Activated T-cell treated with anti-CD3 and anti-CD28 coated beads for 48 hours (primary cell): ENCODE measurements at places on chromosomes 2 and 18.

DNA sequence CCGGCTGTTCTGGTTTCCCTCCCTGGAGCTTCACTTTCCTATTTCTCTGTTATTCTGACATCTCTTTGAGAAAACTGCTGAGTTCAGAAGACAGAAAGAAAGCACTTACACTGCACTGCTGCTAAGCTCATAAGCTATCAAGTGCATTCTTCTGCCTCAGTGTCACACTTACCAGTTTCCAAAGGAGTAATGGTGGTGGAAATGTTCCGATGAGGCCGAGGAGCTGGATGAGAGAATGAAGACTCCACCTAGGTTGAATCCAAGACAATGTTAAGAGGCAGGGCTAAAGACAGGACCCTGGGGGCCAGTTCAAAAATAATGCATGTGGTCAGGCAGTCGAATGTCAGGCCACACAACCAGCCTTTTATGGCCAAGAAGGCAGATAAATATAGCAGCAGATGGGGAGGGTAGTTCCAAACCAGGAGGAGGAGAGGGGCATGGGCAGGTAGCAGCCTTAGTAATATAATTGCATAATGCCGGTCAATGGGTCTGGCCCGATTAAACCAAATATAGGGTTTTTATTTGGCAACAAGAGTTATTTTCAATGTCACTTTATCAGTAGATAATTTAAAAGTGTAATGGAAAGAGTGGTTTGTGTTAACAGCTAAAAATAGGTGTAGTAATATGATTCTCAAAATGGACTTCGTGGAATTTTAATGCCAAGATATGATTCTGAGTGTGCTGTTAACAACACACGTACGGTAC, at the start of gene MYOM1:
TSS of gene MYOM1 (minus strand) at position 338 of the 705 bp plus-strand sequence. CDS start 4,745 bp downstream, outside the sequence.
- no peak for DNase-seq

DNA sequence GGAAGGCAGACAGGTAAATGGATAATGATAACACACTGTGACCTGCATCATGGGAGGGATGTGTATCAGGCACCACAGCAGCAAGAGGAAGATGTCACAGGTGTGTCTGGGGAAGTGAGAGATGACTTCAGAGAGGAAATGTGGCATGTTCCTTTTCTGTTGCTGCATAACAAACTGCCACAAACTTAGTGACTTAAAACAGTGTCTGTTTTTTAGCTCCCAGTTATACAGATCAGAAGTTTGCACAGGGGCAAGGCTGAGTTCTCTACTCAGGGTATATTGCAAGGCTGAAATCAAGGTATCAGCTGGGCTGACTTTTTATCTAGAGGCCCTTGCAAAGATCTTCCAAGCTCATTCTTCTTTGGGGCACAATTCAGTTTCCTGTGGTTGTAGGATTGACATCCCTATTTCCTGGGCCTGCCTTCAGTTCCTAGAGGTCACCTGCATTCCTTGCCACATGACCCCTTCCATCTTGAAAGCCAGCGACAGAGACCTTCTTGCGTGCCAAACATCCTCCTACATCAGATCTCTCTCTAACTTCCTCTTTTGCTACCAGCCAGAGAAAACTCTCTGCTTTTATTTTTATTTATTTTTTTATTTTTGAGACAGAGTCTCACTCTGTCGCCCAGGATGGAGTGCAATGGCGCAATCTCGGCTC, 2.1 kb upstream of the MAP3K2 start:
- DNase-seq, result no peak

GRCh38 chr2:143720095-143720664, 591.0 kb downstream of the ARHGAP15 start:
- DNase-seq, result no peak

DNA sequence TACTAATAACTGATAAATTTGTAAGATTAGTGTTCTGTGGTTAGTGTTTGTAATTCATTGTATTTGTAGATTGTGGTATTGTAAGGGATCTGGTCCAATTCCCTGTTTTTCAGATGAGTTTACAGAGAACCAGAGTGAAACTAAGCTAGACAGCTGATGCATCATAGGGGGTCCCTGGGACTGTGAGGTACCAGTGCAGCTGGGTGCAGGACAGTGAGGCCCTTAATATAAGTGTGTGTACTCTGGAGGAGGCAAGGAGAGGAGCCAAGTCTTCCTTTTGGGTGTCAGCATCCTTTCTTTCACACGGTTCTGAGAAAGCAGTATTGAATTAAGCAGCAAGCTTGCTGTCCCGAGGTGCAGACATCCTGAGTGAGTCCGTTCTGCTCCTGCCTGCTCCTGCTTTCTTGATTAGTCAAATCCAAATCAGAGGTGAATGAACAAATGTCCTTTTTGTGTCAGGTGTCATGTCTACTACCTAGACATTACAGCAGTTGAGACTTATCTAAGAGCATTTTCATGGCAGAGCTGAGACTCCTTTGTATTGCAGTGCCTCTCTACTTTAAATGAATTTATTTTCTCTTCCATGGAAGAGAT, 194.9 kb downstream of the MCFD2 start:
- DNase-seq, result no peak

GRCh38 chr18:26073758-26074157, 16.7 kb downstream of the SS18 start:
- DNase-seq, result no peak

GRCh38 chr2:66729416-66730330, 294.7 kb downstream of the MEIS1 start:
- no peak for DNase-seq

- DNase-seq, result peak; percentile 14
Measured at GRCh38 chr2:130963849-130964793, 127.4 kb downstream of the ARHGEF4 start.

DNA sequence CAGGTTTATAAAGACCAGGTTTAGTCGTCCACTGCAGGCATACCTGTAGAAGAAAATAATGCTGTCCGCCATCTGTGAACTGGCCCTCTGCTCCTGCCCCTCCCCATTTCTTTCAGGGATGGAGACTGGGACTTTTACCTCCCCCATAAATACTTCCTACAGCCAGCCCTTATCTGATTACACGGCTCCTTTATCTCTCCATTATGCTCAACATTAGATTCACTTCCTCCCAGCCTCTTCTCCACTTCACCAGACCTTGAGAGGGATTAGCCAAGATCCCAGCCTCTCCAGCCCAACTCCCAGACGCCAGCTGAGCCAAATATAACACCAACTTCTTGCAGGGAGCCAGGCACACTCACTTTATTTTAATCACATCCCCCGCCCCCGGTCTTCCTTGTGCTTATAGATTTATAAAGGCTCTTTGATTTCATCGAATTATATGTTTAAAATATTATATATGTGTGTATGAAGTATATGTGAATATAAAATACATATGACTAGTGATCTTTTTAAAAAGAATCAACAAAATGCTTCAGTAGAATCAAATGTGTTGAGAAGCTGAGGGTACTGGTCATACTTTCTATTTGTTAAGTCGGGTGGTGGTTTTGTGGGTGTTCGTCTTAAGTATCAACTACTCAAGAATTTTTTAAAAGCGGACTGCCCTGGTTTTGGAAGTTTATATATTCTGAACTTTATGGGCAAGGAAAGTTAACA, 81.0 kb downstream of the SPRED2 start:
- DNase-seq, result no peak

DNA sequence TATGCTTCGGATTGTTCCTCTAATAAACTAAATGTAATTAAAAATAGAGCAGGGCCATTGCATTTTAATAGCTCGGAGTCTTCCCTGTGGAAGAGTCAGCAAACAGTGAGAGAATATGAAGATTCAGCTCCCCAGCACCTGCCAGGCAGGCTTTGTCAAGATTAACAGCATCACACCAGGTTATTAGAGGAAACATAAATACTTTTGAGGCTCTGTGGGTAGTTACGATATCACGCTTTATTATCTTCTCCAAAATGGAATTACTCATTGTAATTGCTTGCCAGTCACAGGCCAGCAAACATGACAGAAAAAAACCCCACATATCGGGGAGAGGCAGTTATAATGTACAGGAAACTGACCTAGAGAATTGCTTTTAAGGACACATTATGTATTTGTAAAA, 303.9 kb downstream of the CPS1 start:
- DNase-seq, result no peak

DNA sequence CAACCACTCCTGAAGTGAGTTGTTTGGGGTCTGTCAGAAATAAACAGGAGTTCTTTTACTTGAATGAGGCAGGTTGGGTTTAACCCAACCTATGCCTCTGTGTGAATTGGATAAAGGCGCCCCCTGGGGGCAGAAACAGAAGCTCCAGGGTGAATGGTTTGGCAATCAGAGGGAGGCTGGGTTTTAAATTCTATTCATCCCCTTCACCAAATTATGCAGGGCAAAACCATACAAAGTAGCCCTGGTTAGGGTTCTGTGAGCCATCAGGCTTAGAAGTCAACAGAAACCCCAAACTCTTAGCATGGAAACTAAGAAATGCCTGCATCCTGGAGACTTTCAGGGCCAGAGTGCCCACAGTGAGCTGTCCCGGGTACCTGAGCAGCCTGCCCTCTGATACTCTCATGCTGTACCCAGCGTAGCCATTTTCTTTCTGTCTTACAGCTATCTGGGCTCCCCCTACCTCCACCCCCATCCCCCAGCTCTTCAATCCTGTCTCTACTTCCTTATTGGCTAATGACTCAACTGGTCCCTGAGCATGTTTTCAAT, 241.5 kb downstream of the ICOS start:
- DNase-seq, result peak; percentile 61

- DNase-seq, result no peak
Measured at GRCh38 chr2:73822991-73823390, 5.8 kb upstream of the STAMBP start.

DNA sequence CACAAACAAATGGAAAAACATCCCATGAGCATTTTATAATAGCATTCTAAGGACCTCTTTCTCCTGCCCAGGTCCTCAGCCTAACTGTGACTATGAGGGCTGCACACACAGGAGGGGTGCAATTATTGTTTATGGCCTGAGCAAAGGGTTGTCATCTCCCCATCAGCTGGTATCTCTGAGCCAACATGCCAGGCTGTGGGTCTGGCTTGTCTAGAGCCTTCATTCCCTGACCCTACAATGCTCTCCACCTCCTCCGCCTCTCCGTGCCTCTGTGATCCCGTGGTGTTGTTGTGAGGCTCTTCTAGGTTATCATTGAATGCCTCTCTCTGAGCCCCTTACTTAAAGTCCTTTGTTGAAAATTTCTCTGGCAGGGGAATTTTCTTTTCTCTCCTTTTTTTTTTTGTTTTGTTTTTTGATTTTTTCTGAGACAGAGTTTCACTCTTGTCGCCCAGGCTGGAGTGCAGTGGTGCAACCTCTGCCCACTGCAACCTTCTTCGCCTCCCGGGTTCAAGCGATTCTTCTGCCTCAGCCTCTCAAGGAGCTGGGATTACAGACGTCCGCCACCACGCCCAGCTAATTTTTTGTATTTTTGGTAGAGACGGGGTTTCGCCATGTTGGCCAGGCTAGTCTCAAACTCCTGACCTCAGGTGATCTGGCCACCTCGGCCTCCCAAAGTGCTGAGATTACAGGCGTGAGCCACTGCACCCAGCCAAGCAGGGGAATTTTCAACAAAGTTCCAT, 126.4 kb downstream of the SMAD7 start:
- no peak for DNase-seq

- no peak for DNase-seq
Measured at GRCh38 chr18:70428439-70428838, 139.6 kb downstream of the SOCS6 start.

GRCh38 chr2:38692636-38693318, 26.9 kb downstream of the GALM start:
- DNase-seq, result no peak

GRCh38 chr2:54599326-54599710, 124.1 kb upstream of the EML6 start:
- no peak for DNase-seq

DNA sequence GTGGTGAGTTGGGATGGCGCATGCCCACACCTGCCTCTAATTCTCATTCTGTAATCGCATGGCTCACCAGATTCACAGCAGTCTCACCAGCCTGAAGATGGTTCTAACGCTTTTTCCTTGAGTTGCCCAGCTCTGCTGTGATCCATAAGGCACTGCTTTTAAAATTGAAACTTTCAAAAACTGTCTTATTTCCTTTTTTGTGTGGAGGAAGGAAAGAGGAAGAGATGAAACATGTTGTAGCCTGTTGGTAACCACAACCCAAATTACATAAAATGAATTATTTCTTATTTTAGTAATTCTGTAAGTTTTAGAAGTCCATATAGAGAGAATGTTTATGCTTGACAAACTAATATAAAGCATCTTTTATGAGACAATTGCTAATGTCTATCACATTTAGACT, 165.4 kb downstream of the RBM43 start:
- no peak for DNase-seq

- no peak for DNase-seq
Measured at GRCh38 chr2:82913566-82913965, 1545.5 kb downstream of the SUCLG1 start.

DNA sequence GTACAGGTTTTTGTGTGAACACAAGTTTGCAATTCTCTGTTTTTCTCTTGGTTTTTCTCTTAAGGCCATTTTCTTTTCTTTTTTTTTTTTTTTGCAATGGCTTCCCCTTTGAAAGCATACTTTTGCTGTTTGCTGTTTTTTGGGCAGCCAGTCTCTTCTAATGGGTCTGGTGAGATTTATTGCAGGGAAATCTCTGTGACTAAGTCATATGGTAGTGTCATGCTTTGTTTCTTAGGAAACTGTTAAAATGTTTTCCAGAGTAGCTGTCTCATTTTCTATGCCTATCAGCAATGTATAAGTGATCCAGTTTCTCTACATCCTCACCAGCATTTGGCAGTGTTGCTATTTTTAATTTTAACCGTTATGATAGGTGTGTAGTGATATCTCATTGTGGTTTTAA, 27.9 kb upstream of the CDCA7 start:
- DNase-seq, result no peak

GRCh38 chr18:44715245-44715644, 34.6 kb downstream of the SETBP1 start:
- no peak for DNase-seq

DNA sequence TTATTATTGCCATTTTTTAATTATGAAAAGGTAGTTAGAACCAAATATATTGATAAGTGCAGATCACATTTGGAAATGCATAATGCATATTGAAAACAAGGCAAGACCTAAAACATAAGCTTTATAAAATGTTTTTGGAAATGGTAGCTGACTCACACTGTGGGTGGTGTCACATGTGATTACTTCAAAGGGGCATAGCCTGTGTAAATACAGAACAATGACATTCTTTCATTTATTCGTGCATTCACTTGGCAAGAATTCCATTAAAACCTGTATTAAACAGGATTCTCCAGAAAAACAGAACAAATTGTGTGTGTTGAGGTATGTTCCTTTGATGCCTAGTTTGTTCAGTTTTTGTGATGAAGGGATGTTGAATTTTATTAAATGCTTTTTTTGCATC, 427.3 kb upstream of the ST6GAL2 start:
- DNase-seq, result no peak

DNA sequence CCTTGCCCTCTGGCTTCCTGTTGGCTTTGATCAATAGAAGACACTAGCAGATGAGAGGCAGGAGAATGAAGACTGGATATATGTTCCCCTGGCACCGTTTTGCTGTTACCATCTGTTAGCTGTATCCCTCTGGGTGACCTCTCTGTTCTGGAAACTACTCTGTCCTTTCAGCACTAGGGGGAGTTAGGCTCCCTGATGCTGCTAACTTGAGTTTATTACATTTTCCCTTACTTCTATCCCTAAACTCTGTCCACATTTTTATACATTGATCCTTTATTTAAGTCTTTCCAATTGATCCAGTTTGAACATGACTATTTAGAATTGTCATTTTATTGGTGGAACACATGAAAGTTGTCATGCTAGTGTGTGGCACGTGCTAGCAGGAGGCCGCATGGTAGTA, 1014.3 kb upstream of the CDH2 start:
- no peak for DNase-seq

- DNase-seq, result no peak
Measured at GRCh38 chr2:235146871-235147565, 195.2 kb downstream of the SH3BP4 start.

GRCh38 chr2:161237392-161238264, 70.6 kb upstream of the PSMD14 start:
- peak; percentile 29 for DNase-seq

- DNase-seq, result no peak
Measured at GRCh38 chr2:19745318-19746136, 156.3 kb downstream of the TTC32 start.
